ENCODE measurements at places on chromosomes 6 and 20.

GRCh38 chr20:61041481-61041880 lies 210.6 kb upstream of the CDH4 start:
- no peak for DNase-seq

DNA sequence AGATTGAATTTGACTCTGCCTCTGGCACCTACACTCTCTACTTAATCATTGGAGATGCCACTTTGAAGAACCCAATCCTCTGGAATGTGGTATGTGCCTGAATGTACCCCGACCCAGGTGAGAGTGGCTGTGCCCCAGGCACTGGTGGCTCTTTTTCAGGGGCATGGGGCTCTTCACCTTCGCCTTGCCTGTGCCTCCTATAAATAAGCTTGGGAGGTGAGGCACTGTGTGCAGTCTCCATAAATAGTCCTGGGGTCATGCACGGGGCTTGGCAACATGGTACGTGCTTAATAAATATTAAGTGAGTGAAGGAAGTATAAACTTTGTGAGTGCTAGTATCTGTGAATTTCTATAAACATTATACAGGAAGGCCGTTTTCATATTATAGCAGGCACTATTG lies 33.0 kb downstream of the GHRH start:
- DNase-seq = no peak

DNA sequence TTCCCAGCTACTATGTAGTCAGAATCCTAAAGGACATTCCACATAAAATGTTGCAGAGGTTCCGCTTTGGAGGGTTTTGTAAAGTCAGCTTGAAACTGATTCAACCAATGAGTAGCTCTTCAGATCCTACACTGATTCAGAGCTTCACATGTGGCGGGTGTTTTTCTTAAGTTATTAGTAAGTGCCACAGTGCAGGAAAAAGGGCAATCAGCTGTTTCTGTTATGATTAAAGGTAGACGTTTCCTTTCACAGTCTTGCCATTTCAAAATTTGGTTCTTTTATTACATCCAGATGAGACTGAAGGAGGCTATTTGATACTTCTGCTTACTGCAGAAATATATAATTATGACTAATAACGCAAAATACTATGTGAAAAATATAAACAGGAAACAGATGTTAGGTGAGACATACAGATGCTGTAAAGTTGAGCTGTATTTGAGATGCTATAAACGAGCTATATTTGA lies 443.9 kb downstream of the CDKAL1 start:
- DNase-seq = no peak

GRCh38 chr6:22880686-22881433 lies 311.5 kb downstream of the HDGFL1 start:
- no peak for DNase-seq

- DNase-seq = no peak
Observed at GRCh38 chr20:22531056-22531615, 53.2 kb downstream of the FOXA2 start.

DNA sequence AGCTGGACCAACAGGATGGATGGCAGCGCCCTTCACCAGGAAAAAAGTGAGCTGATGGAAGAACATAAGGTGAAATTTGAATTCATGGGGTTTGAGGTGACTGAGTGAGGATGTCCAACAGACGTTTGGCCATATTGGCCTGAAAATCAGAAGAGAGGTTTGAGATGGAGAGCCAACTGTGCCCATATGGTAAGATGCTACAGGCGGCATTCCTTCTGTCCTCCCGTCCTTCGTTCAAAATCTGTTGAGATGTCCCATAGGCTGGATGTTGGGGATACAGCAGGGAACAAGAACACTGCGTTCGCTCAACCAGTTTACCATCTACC lies 468 bp upstream of the CMTR1 start:
- no peak for DNase-seq

All from chondrocyte (in vitro differentiated cells).